ENCODE measurements at places on chromosomes 5 and 9. TPM values are rescaled to one million over a fixed set of nuclear protein-coding genes. Genes with fewer than 3 reads are reported as not detected.

The DAB2 gene
- not detected for total RNA-seq

The C9 gene
- not detected for total RNA-seq

The GABRA6 gene
- total RNA-seq: not detected

The FSD1L gene
- total RNA-seq: 6.3 TPM

The TSSK1B gene
- total RNA-seq: not detected

DNA sequence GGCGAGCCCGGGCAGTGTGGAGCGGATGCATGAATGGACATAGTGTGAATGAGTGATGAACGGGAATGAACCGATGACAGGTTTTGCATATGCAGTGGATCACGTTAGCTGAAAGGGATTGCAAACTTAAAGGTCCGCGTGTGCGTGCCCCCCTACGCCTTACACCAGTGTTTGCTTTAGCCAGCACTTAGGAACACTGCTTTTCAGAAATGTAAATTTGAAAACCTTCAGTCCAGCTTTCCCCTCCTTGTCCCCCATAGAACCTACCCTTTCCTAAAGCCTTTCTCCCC lies 692 bp downstream of the PSAT1 start:
- H3K4me3 ChIP-seq: peak overlapping the region; percentile 94
- H3K27ac ChIP-seq: peak overlapping the region; percentile 94
- H3K27me3 ChIP-seq: no peaks in the 10 kb centered on the region
- peaks cover 24% of the 10 kb centered on the region for H3K36me3 ChIP-seq
- DNase-seq: no peak

- no peak overlapping the region for H3K27ac ChIP-seq
- no peak overlapping the region for H3K4me3 ChIP-seq
- no peaks in the 10 kb centered on the region for H3K4me1 ChIP-seq
- no peak for DNase-seq
- no peaks in the 10 kb centered on the region for H3K36me3 ChIP-seq
Measured at GRCh38 chr9:17011880-17012279, 123.0 kb upstream of the CNTLN start.

- no peak overlapping the region for H3K4me3 ChIP-seq
- DNase-seq: no peak
- H3K36me3 ChIP-seq: peaks cover 2% of the 10 kb centered on the region
- H3K4me1 ChIP-seq: peaks cover 30% of the 10 kb centered on the region
- H3K27ac ChIP-seq: no peak overlapping the region
- peaks cover 72% of the 10 kb centered on the region for H3K27me3 ChIP-seq
Measured at GRCh38 chr5:32708949-32709348, 2.2 kb upstream of the NPR3 start.

GRCh38 chr9:125525921-125526631 lies 180.9 kb downstream of the MAPKAP1 start:
- H3K4me1 ChIP-seq: peaks cover 58% of the 10 kb centered on the region
- H3K27ac ChIP-seq: no peak overlapping the region
- H3K4me3 ChIP-seq: no peak overlapping the region
- peaks cover 15% of the 10 kb centered on the region for H3K36me3 ChIP-seq
- H3K27me3 ChIP-seq: no peaks in the 10 kb centered on the region
- no peak for DNase-seq

DNA sequence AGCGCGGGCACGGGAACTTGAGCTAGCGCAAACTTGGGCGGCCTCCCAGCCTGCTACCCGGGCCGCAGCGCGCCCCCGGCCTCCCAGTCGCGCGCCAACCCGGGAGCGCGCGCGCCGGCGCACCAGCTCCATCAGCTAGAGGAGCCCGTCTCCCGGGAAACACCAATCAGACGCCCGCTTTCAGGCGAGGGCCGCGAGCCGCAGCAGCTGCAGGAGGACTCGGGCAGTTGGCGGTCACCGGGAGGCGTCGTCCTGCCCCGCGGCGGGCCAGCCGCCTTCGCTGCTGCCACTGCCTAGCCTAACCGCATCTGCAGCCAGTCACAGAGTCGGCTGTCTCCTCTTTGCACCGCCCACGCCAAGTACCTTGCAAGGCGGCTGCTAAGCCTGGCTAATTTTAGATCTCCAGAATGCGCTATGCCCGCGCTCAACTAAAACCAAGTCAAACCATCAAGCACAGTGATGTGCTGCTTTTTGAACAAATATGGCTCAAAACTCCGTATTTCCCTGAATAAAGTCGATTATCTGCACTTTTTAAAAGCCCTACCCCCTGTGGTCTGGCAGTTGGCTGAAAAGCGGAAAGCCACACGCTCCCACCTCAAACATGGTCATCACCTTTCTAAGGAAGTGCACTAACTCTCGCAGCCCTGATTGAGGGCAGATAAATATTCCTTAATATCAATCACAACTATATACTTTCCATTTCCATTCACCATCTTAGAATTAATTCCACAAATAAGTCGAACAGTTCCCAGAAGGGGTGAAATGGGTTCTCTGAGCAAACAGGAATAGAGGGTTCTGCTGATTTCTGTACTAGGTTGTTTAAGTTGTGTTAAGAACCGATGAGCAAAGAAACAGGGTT lies 221.8 kb downstream of the MEF2C start:
- DNase-seq: peak; percentile 60
- peak overlapping the region; percentile 64 for H3K27ac ChIP-seq
- peak overlapping the region; percentile 62 for H3K4me3 ChIP-seq
- peaks cover 77% of the 10 kb centered on the region for H3K27me3 ChIP-seq
- H3K36me3 ChIP-seq: peaks cover 5% of the 10 kb centered on the region

DNA sequence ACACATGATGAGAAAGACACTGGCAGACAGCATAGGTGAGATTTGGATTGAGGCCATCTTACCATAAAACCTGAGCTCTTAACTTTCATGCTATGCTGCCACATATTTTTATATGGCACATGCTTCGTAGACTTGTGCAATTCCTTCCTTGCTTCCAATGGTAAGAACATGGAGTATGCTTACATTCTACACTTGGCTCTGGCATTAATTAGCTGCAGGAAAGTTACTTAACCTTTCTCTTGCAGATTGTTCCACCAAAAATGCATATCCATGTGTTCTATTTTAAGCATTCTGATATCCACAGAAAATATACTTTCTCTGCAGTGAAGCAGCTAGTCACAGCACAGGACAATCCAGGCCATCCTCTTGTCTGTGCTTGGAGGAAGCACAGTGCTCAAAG lies 119.4 kb downstream of the MPDZ start:
- H3K4me1 ChIP-seq: no peaks in the 10 kb centered on the region
- H3K27me3 ChIP-seq: no peaks in the 10 kb centered on the region
- no peak for DNase-seq
- H3K36me3 ChIP-seq: no peaks in the 10 kb centered on the region

GRCh38 chr5:136409000-136409399 lies 43.7 kb upstream of the TRPC7 start:
- no peak overlapping the region for H3K4me3 ChIP-seq
- no peaks in the 10 kb centered on the region for H3K36me3 ChIP-seq
- no peaks in the 10 kb centered on the region for H3K27me3 ChIP-seq

DNA sequence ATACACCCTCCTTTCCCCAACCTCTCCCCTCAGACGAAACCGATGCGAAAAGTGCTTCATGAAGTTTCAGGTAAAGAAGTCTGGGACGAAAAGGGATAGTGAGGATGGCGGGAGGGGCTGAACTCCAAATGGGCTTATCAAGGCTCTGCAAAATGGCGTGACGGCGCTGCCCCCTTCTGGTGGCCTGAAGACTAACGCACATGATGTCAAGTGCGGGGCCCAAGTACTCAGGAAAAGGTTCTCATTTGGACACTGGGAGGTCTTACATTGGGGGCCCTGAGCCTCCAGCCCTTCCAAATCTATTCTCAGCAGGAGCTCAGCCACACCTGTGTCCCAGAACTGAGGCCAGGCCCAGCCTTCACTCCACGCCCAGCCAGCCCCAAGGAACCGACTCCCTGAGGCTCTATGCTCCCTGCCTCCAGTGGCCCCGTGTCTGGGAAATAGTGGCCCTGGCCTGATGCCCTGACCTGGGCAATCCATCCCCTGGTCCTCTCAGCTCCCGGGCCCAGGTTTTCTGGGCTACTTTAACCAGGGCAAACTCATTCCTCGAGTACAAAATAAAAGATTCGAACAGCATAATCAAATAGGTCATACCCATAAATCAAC lies 119.9 kb downstream of the KCNIP1 start:
- DNase-seq: peak; percentile 50
- H3K4me3 ChIP-seq: no peak overlapping the region

- H3K4me1 ChIP-seq: peaks cover 59% of the 10 kb centered on the region
- peak overlapping the region; percentile 57 for H3K27ac ChIP-seq
- H3K4me3 ChIP-seq: peak overlapping the region; percentile 27
- H3K27me3 ChIP-seq: peaks cover 68% of the 10 kb centered on the region
- peak; percentile 87 for DNase-seq
Measured at GRCh38 chr5:96657068-96657467, 5.1 kb upstream of the CAST start.

- no peaks in the 10 kb centered on the region for H3K27me3 ChIP-seq
- DNase-seq: no peak
- H3K36me3 ChIP-seq: no peaks in the 10 kb centered on the region
- H3K4me1 ChIP-seq: no peaks in the 10 kb centered on the region
- H3K27ac ChIP-seq: no peak overlapping the region
Measured at GRCh38 chr5:51987239-51987638, 604.0 kb downstream of the ISL1 start.
